ENCODE measurements at places on chromosomes 6 and 20. TPM values are rescaled to one million over a fixed set of nuclear protein-coding genes. Genes with fewer than 3 reads are reported as not detected.

ME1 gene
- total RNA-seq, result 8.6 TPM

GRCh38 chr6:70231311-70231710 lies 71.6 kb downstream of the COL9A1 start:
- H3K27ac ChIP-seq, result no peak overlapping the region
- no peak for DNase-seq
- H3K36me3 ChIP-seq, result no peaks in the 10 kb centered on the region
- no peaks in the 10 kb centered on the region for H3K27me3 ChIP-seq
- H3K4me3 ChIP-seq, result no peak overlapping the region

GRCh38 chr6:166306378-166307081 lies 1.7 kb downstream of the PRR18 start:
- H3K27me3 ChIP-seq, result peaks cover 32% of the 10 kb centered on the region
- no peak overlapping the region for H3K27ac ChIP-seq
- no peak for DNase-seq
- H3K4me1 ChIP-seq, result peaks cover 6% of the 10 kb centered on the region
- peak overlapping the region; percentile 41 for H3K4me3 ChIP-seq

DNA sequence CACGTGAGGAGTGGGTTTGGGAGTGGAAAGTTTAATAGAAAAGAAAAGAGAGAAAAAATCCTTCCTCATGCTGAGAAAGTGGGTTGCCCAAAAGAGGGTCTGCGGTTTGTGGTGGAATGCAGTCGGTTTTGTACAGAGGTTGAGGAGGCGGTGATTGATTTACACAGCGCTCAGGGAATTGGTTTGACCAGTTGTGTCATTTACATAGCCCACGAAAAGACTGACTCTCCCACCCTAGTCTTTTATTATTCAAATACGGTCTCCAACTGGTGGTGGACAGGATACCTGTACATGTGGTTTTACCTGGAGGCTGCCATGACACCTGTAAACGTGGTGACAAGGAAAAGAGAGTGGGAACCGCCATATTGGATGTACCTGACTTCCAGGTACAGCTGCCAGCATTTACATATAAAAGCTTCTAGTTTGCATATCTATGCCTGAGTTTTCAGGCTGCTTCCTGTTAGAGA lies 42.1 kb downstream of the HLA-DPB1 start:
- no peak overlapping the region for H3K4me3 ChIP-seq
- no peak overlapping the region for H3K27ac ChIP-seq
- H3K4me1 ChIP-seq, result peaks cover 13% of the 10 kb centered on the region
- H3K36me3 ChIP-seq, result no peaks in the 10 kb centered on the region
- no peak for DNase-seq
- H3K27me3 ChIP-seq, result peaks cover 34% of the 10 kb centered on the region

Data from spleen (tissue), 13 donors.